Adipose tissue (tissue), 3 donors: ENCODE measurements at places on chromosomes 3 and 15. TPM values are rescaled to one million over a fixed set of nuclear protein-coding genes. Genes with fewer than 3 reads are reported as not detected.

CEP19 gene
- 5.3 TPM for polyA plus RNA-seq

SLC6A11 gene
- polyA plus RNA-seq: not detected

RARRES1 gene
- polyA plus RNA-seq: 78.2 TPM

MELTF gene
- polyA plus RNA-seq: 9.7 TPM
